NCI-H774 (cell line): ENCODE measurements at places on chromosomes 12 and 14.

DNA sequence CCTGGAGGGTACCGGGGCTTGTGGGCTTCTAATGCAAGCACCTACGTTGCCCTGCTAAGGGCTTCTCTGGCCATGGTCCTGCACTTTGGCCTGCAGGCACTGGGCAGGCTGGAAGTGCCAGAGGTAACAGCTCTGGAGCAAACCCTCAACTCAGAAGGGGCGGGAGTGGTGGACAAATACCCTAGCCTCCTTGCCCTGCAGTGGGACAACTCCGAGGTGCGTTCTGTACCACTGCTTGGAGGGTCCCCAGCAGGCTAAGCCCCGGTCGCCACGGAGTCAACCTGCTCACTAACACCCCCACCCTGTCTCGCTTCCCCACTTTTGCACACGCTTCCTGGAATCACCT, 20.4 kb upstream of the BEGAIN start:
- no peak for DNase-seq

GRCh38 chr12:54562750-54563356, 13.5 kb downstream of the PDE1B start:
- peak; percentile 59 for DNase-seq

- no peak for DNase-seq
Observed at GRCh38 chr14:65800694-65801093, 388.2 kb downstream of the FUT8 start.

- DNase-seq, result no peak
Observed at GRCh38 chr14:92392711-92393110, 69.7 kb downstream of the SLC24A4 start.

- no peak for DNase-seq
Observed at GRCh38 chr14:80946187-80946586, 4.6 kb upstream of the CEP128 start.

GRCh38 chr14:101024686-101025085, 121.2 kb upstream of the RTL1 start:
- no peak for DNase-seq

DNA sequence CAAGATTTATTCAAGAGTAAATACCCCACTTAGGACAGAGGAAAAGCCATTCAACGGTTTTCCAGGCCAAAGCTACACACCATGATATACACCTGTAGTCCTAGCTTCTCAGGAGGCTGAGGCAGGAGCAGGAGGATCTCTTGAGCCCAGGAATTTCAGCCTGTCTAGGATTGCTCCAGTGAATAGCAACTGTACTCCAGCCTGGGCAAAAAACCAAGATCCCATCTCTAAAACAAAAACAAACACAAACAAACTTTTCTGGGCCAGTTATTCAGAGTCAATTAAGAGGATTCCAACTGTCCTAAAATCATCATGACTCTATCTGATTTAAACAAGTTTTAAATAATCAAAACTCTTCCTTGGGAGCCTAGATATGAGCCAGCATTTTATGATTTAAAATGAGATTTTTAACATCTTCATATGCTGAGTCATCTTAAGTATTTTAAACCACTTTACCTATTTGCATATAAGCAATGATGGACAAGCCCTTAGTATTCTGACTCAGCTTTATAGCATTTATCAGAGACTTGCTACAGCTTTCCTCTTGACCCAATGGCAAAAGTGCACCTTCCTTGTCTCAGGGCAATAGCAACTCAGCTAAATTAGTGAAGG, 77.1 kb downstream of the KCNMB4 start:
- no peak for DNase-seq

DNA sequence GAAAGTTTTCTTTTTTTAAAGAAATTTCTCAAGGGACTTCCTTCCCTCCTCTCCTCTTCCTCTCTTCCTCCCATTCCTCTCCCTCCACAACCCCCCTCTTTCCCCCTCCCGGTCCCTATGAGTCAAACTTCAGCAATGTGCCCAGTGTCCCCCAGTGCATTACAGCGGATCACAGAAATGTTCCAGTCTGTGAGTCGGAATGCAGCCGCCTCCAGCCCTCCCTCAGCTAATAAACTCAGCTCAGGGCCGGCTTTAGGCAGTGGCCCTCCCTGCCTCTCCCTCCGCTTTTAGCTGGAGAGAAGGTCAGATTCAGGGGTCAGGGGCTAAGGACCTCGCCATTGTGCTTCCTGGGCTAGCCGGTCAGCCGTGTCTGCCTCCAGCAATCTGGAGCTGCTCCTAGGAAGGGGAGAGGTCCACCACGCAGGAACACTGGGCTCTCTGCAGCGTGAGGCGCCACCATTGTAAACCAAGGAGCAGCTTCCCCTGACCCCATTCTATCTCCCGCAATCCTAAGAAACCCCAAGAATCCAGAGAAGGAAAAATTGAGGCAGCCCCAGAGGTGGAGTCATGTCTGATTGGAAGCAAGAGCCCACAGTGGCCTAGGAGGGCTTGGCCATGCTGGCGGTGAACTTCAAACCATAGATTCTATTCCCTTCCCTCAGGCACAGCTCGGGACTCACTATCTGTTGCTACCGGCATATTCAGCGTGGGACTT, 1.1 kb upstream of the HDAC7 start:
- DNase-seq, result no peak

- no peak for DNase-seq
Observed at GRCh38 chr14:73712540-73713180, 1.5 kb downstream of the PNMA1 start.
